ENCODE measurements at places on chromosomes 5 and 9.

DNA sequence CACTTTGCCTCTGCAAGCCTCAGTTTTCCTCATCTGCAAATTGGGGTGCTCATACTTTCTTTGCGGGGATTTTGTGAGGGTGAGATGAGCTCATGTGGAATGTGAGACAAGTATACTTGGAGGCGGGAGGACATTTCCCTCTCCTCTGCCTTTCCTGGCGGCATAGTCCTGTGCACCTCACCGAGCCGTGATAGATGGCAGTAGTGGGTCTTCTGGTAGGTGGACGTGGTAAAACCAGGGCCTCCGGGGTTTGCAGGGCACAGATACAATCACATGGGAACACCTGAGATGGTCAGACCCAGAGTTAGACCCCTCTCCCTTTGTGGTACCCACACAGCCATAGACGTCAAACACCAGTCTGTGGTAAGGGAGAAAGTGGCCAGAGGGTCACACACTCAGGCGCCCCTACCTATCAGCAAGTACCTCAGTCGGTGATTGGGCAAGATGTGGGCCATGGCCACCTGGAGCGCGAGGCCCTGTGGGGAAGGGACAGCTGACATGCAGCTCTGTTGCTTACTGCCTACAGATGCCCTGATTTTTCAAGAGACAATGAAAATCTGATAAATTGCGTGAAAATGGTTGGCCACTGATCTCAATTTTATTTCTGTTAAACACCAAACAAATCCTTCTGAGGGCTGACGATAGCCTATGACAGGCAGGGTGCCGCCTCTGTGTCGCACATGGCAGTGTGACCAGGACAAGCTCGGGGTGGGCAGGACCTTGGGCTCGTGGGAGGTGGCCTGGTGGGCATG lies 9.9 kb downstream of the ERGIC1 start:
- no peak for DNase-seq

DNA sequence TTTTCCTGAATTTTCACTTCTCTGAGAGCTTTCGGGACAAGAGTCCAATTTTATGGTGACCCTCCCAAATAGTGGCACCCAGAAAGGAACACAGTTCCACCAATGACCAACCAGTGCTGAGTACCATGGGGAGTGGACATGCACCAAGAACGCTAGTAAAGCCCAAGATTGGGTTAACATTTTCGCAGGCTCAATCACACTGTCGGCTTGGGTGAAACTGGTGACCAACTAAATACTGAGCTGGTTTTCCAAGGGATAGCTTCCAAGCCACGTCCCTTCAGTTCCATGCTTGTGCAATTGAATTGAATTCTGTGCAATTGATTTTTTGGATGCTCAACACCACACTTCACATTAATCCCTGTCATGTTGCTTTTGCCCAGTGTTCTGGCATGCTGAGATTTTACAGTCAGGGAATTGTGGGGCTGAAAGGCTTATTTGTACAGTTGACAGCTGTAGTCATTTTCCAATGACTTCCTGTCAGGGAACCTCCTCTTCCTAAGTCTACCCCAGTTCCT lies 37.6 kb upstream of the TRMT10B start:
- DNase-seq = no peak

DNA sequence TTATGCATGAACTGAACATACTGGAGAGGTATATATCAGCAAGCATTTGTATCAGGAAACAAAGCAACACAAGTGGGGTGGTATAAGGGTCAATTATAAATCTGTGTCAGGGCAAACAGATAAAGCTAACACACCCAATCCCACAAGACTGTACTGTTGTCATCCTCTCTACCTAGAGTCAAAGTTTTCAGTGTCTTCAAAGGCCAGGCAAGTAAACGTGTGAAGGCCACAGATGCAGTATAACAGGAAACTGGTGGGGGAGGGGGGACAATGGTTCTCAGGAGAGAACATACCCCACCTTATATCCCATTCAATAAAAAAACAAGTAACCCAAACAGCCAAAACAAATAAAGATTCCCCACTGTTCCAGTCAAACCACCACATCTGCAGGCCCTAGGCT lies 22.1 kb downstream of the ELP1 start:
- DNase-seq = peak; percentile 7

GRCh38 chr9:103152473-103152872 lies 157.3 kb downstream of the CYLC2 start:
- DNase-seq = no peak

- no peak for DNase-seq
Observed at GRCh38 chr5:53472720-53473510, 7.5 kb upstream of the FST start.

Measured in activated naive CD4-positive, alpha-beta T cell treated with anti-CD3 and anti-CD28 coated beads for 36 hours (primary cell).